Tongue (tissue), 3 donors: ENCODE measurements at places on chromosomes 2 and 18. TPM values are rescaled to one million over a fixed set of nuclear protein-coding genes. Genes with fewer than 3 reads are reported as not detected.

The CACNB4 gene
- total RNA-seq = 13.7 TPM

The IL36G gene
- not detected for total RNA-seq

The ALPP gene
- not detected for total RNA-seq

GRCh38 chr2:136006658-136007057 lies 21.2 kb upstream of the DARS1 start:
- peak; percentile 27 for DNase-seq

DNA sequence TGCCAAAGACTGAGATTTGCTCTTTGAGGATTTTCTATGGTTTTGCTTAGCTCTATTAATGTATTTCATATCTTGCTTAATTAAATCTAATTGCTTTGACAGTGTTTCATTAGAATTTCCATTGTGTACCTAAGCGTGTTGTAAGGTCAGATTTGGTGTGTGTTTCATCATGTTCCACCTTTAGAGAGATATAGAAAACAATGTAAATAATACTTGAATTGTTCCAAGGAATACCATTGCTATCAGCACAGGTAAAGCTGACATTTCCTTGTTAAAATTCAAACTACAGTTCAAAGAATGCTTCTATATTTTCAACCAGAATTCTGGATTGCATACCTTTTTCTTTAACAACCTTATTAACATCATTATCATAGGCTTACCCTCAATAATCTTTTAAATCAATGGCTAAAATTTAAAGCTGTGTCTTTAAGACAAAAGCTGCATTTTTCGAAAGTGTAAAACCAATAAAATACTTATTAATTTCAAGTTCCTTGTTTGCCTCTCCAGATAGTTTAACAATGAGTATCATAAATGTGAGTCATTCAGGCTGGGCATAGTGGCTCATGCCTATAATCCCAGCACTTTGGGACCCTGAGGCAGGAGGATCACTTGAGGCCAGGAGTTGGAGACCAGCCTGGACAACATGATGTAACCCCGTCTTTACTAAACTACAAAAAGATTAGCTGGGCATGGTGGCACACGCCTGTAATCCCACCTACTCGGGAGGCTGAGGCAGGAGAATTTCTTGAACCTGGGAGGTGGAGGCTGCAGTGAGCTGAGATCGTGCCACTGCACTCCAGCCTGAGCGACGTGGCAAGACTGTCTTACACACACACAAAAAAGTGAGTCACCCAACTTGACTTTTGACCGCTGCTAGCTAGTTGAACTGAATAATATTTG lies 188.0 kb upstream of the PKDCC start:
- no peak for DNase-seq

DNA sequence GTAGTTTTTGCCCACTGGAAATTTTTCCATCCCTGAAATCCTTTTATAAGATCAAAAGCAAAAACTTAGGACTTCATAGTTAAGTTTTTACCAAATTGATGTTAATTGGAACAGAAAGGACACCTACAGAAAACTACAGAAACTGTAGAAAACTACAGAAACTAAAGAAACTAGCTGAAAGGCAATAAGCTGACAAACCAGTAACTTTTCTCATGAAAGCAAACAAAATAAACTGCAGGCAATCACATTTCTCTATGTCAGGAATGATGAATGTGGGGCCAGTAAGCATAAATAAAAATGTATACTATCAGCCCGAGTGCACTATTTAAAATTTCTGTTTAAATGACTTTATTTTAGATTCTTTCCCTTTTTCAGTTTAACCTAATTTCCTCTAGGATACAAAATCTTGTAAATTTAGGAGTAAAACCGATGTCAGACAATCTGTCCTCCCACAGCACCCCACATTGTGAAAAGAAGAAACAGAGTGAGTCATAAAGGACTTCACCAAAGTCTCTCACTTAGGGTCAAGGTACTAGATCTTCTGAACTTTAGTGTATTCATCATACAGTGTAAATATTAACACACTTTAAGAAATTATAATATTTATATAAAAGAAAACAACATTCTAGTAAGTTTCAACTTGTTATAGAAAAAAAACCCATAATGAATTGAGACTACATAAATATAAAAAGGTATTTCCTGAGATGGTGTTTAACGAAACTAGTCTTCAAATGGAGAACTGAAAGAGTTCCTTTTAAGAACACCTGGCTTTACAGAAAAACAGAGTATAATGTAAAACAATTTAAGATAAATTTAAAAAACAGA lies 46.6 kb downstream of the USP40 start:
- no peak for DNase-seq
